NCI-H187 treated with DMSO at 0.1 percent for 48 hours (cell line): ENCODE measurements at places on chromosomes 6 and 20.

DNA sequence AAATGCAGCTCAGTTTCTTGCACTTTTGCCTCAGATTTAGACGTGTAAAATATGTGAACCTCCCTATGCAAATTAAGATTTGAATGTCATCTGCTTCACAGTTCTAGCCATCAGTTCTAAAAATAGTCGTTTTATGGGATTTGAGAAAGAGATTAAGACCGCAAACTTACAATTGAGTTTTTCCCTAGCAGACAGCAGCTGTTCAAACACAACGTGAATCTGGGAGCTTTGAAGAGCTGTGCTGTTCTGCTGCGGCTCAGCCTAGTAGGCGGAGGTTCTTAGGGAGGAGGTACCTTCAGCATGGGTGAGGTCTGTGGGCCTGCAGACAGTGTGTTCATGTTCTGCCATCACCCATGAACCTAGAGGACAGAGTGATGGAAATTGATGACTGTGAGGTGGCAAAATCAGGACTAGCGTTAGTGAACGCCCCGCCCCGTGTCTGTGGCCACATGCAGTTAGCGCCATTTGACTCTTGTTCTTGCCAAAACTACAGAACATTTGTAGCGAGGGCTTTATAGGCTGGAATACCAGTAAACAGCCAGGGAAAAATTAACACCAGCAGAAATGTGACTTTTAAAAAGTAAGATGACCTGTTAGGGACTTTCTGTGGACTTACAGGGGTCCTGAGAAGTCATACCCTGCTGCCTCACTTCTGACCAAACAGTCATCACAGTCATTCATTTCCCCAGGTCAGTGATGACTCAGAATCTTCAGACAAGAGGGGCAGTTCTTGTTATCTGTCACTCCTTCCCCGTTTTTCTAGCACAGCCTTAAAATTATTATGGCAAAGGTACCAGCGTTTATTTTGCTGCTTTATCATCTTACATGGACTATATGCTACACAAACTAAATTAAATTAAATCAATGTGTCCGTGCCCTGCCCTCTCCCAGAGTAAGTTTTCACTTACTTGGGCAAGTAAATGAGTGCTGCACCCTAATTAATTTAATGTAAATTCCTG, 84.3 kb upstream of the TMEM181 start:
- peak; percentile 92 for DNase-seq

GRCh38 chr6:168078175-168078942, 653 bp downstream of the FRMD1 start:
- no peak for DNase-seq

GRCh38 chr6:166307082-166308032, 835 bp downstream of the PRR18 start:
- no peak for DNase-seq

DNA sequence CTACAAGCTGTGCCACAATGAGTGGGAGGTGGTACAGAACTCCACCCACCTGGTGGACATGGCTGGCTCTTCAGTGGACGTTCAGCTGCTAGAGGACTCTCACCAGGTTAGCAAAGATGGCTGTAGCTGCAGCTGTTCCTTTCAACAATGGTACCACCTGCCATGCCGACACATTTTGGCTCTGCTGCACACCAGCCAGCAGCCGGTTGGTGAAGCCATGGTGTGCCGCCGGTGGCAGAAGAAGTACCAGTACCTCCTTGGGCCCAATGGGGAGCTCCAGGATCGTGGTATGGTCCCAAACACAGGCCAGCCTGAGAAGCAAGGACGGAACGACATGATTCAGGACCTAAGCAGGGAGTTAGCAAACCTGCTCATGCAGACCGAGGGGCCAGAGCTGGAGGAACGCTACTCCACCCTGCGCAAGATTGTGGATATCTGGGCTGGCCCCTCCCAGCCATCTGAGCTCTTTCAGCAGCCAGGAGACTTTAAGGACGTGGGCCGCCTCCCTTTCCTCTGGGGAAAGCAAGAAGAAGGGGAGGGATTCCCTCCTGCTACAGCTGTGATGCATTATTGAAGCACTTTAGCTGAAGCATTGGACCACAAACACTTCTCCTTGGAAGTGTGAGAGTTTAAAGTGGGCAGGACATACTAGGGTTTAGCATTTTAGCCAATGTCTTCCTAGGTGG, 2.8 kb upstream of the ZSWIM1 start:
- no peak for DNase-seq

- no peak for DNase-seq
These were observed 937 bp downstream of the SPACA1 start for GRCh38 chr6:88048578-88048977.

DNA sequence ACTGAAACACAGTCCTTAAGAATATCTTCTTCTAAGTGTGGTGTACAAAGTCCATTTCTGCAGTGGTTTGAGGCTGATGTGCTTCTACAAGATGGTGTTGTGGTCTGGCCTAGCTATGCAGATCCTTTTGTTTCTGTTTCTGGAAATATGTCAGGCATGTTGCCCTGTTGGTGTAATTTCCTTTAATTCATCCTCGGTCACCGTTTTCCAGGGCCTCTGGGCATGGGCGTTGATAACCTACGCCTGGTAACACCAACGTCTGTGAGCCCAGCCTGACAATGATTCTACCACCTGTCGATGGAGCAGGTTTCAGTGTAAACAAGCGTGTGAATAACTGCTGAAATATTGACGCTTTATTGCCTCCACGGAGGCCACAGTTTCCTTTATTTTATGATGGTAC, 33.3 kb upstream of the AFDN start:
- DNase-seq = no peak

DNA sequence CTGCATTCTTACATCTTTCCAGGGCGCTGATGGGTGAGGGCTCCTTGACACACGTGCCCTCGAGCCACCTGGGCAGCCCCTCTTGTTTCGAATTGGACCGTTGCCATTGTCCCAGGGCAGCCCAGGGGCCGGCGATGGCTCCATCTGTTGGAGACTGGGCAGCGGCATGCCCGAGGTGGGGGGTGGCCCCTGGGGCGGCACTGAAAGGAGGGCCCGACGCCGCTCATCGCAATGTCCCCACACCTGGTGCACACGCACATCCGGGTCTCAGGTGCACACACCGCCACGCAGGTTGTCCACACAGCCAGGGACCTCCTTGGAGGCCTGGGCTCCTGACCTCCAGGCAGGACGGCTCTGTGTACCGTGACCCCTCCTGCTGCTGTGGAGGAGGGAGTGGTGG, 18.0 kb downstream of the GATA5 start:
- no peak for DNase-seq

GRCh38 chr6:44664716-44665115, 277.2 kb downstream of the CDC5L start:
- DNase-seq = no peak

GRCh38 chr6:157034436-157035230, 257.5 kb downstream of the ARID1B start:
- no peak for DNase-seq

DNA sequence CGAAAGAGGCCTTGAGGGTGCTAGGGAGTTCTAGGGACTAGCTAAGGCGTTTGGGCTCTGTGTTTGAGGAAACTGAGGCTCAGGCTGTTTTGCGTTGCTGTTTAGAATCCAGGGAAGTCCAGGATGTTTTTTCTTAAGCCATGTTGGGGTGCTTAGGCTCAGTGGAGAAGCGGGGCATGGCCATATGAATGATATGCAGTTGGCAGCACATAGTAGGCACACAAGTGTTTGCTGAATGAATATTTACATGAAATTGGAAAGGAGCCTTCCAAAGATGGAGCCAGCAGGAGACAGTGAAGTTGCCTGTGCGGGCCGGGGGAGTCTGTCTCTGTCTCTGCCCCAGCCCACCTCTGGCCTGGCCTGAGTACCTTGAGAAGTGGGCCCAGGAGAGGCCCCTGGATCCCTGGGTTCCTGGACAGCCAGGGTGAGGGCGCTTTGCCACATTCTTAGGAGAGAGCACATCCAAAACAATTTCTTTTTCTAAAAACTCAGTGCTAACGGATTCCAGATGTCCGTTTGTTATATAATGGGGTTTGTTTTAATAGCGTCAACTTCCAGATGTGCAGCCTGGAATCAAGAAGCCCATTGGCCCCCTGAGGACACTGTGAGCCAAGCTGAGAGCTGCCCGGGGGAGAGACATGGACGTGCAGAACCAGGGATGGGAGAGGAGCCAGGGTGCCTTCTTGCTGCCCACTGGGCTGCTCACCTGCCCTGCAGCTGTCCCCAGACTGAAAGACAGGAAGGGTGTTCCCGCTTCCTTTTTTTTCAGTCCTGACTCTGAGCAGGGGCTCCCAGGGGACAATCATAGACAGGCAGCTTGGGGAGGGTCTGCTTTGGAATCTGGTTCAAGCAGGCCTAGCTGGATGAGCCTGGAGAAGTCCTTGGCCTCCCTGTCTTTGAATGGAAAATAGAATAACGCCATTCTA, 20.1 kb upstream of the EMILIN3 start:
- DNase-seq = no peak

GRCh38 chr20:7248281-7249201, 481.1 kb downstream of the BMP2 start:
- peak; percentile 44 for DNase-seq

GRCh38 chr6:129100164-129100563, 217.2 kb downstream of the LAMA2 start:
- no peak for DNase-seq

DNA sequence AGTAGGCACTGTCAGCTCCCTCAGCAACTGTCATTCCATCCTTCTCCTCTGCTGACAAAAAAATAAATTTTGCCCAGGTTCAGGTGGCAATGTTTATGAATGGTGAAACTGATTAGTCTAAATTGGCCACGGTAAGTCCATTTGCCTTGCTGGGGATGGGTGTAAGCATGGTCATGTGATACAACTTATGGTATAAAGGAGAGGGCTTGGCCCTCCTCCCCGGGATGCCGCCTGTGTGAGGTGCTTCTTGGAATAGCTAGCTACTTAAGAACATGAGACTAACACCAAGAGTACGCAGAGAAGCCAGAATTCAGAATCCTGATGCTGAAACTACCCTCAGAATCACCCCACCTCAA, 94.4 kb upstream of the MAP7 start:
- no peak for DNase-seq

DNA sequence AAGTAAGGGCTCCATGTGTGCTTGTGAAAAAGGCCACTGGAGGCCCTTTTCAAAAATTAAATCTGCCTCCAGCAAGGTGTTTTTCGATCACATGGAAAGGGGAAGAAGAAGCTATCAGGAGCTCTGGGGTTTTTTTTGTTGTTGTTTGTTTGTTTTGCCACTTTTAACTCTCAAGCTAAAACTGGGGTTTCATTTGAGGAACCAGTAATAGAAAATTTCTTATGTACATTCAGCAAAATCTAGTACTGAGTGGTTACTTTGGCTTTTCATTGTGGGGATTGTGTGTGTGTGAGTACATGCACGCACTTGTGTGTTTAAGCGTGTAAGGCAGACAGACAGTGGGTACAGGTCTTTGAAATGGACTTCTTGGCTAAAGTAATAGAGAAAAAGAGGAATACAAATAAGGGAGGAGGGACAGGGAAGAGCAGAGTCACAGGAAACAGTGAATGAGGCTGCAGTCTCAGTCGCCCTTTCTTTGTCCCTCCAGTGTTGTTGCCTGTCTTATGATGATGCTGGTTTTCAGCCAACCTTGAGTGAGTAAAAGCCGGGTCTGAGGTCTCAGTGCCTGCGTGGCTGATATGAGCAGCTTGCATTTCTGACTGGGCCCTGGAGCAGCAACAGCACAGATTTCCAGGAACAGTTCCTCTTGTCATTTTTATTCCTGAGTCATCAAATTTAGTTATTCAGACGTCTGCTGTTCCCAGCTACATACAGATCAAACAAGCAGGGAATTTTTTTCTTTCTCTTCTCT, 26.2 kb downstream of the SLC16A10 start:
- DNase-seq = no peak

GRCh38 chr6:116580198-116580597, 8.9 kb downstream of the RWDD1 start:
- no peak for DNase-seq
